ENCODE measurements at places on chromosomes 7 and 10. TPM values are rescaled to one million over a fixed set of nuclear protein-coding genes. Genes with fewer than 3 reads are reported as not detected.
A peak's percentile ranks its signal among the peaks of the same experiment; 100 is the strongest.

- DNase-seq = no peak
These were observed 10.3 kb downstream of the ITPRIP start for GRCh38 chr10:104327745-104328645.

GRCh38 chr7:134046594-134047128 is 80.5 kb upstream of the LRGUK start:
- DNase-seq = no peak

DNA sequence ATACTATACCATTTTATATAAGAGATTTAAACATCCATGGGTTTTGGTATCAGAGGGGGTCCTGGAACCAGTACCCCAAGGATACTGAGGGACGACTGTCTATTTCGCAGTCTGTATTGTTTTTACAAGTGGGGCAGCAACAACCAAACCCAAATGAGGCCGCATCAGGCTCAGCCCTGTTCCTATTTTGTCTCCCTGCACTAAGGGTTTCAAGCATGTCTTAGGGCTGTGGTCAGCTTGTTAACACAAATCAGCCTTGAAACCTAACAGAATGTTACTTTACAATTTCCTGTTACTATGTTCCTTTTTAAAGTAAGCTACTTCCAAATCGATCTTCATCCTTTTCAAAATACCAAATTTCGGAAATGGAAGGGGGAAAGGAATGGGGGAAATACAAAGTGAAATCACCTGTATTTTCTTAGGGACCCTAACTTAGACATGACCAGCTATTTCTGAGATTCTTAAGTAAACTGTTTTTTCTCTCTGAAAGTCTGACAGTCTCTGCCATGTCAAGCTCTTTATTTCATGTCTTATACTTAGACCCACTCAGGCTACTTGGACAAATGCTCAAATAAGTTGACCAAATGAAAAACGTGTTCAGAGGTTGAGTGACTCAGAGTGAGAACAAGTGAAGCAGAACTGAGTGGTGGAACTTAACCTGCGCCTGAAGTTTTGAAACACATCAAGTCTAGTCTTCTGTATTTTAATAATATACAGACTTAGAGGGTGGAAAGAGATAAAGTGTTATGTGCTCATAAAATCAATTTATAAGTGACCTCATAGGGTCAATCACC is 75.8 kb downstream of the C1GALT1 start:
- DNase-seq = no peak

DNA sequence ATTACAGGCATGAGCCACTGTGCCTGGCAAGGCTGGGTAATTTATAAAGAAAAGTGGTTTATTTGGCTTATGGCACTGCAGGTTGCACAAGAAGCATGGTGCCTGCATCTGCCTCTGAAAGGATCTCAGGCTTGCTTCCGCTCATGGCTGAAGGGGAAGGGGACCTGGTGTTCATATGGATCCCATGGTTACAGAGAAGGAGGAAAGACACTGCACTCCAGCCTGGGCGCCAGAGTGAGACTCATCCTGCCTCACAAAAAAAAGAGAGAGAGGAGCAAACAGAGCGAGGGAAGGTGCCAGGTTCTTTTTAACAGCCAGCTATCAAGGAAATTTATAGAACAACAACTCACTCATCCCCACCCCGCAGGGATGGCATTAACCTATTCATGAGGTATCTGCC is 36.2 kb downstream of the HIP1 start:
- no peak for DNase-seq

DNA sequence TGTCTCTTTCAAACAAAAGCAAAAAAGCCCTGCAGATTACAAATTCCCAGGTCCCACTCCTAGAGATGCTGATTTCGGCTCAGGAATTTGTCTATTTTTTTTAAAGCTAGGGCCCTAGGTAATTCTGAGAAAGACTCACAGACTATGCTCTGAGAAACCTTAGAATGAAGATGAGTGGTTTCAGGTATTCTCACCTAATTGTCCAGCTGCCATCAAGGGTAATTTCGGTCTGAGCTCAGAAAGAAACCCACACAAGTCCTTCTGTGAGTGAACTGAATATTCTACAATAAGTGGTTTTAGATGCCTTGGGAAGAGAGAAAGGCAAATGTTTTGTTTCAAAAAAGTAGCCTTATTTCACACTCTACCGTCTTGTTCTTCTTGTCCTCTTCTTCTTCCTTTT is 45.7 kb downstream of the DCLRE1A start:
- DNase-seq = no peak

- DNase-seq = no peak
These were observed 62.2 kb downstream of the CNOT4 start for GRCh38 chr7:135447748-135448147.

DNA sequence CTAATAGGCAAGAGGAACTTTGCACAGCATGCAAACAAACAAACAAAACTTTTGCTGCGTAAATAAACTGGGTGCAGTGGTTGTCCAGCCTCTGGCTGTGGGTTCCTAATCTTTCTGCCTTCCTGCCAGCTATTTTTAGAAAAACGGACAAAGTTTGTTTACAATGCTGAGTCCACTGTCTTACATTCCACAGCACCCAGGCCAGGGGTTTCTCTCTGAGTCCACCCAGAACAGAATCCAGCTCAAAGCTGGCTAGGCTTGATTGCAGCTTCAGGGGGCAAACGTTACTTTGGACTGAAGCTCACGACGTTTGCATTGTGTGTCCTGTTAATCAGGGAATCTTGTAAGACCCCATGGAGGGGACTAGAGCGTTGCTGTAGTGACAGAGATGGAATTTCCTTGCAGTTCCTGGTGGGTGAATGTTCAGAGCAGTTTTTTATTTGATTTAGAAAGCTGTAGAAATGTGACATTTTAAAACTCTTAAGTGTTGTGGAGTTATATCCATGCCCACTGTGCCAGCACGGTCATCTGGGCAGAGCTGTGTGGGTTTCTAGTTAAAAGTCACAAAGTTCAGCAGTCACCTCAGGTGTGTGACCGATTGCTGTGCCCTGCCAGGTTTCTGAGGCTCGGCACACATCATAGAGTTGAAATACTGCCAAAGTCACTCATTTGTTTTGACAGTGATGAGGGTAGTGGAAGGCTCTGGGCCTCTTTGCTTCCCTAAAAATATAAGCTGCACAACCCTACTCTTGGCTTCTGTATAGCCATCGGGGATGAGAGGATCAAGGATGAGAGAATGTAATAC is 247.0 kb downstream of the STK31 start:
- DNase-seq = no peak

DNA sequence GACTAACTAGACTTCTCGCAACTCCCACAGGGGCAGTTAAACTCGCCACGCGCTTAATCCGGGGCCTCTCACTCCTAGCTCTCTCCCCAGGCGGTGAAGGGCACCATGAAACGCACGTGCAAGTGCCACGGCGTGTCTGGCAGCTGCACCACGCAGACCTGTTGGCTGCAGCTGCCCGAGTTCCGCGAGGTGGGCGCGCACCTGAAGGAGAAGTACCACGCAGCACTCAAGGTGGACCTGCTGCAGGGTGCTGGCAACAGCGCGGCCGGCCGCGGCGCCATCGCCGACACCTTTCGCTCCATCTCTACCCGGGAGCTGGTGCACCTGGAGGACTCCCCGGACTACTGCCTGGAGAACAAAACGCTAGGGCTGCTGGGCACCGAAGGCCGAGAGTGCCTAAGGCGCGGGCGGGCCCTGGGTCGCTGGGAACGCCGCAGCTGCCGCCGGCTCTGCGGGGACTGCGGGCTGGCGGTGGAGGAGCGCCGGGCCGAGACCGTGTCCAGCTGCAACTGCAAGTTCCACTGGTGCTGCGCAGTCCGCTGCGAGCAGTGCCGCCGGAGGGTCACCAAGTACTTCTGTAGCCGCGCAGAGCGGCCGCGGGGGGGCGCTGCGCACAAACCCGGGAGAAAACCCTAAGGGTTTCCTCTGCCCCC is 19.5 kb downstream of the WNT8B start:
- peak; percentile 73 for DNase-seq

- DNase-seq = no peak
These were observed 110.9 kb upstream of the INSYN2A start for GRCh38 chr10:127307338-127307737.

The HABP2 gene
- total RNA-seq = not detected

The OR2A1 gene
- 0.22 TPM for total RNA-seq

The BPGM gene
- total RNA-seq = 28.2 TPM

The GALNT17 gene
- total RNA-seq = 65.4 TPM

The MKI67 gene
- total RNA-seq = 1.3 TPM

The GHRHR gene
- total RNA-seq = 1.2 TPM

Measured in sciatic nerve (tissue), 2 donors.